ENCODE measurements at places on chromosomes 5 and 9.

GRCh38 chr5:62263401-62263800 is 42.6 kb upstream of the KIF2A start:
- no peak for DNase-seq

DNA sequence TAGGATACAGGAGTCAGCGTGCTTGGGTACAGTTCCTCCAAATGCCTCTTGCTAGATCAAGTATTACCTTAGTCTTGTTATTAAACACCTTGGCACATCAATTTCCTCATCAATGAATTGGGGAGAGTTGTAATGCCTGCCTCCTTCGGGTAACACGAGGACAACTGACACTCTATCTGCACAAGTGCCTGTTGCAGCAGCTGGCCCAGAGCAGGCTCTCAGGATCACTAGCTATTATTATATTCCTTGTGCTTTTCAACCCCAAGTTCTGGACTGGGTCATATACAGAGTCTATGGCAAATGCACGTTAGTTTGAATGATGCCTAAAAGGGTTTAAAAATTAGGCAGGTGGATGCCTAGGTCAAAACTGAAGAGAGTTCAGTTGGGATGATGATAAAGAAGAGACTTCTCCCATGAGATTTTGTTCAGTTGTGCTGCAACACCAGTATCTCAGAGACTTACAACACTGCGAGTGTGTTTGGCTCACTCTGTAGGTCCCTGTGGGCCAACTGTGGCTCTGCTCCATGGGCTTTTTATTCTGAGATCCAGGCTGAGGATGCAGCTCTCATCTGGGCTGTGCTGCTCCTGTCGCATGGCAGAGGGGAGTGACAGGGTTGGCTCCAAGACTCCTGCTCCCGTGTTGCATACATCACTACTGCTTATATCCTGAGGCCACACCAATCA is 41.1 kb upstream of the TEX48 start:
- DNase-seq: no peak

- DNase-seq: no peak
Measured at GRCh38 chr9:83372957-83373356, 165.2 kb downstream of the FRMD3 start.

- DNase-seq: no peak
Measured at GRCh38 chr5:67493676-67494075, 297.1 kb upstream of the CD180 start.

DNA sequence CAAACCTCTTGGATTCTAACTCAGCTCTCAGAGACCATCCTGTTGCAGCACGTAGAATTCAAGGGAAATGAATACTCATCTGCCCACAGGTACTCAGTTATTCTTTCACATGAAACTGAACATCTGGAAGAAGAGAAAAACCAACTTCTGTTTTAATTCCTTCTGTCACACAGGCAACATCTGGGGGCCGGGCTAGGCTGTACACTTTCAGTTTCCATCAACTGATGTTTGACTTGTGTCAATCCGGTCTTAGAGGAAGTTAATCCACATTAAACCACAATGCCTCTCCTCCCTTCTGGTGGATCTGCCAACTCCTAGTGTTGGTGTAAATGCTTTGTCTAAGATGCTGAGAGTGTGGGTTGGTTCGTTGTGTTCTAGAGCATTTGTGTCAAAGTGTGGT is 17.6 kb downstream of the DMRT3 start:
- DNase-seq: no peak

GRCh38 chr5:167822241-167822640 is 469.2 kb upstream of the WWC1 start:
- no peak for DNase-seq

GRCh38 chr5:35651002-35651756 is 33.5 kb downstream of the SPEF2 start:
- DNase-seq: peak; percentile 44

GRCh38 chr5:96742538-96742937 is 65.2 kb downstream of the ERAP1 start:
- DNase-seq: no peak

- DNase-seq: no peak
Measured at GRCh38 chr9:74645007-74645639, 148.0 kb downstream of the RORB start.

- no peak for DNase-seq
Measured at GRCh38 chr5:11030671-11031070, 269.6 kb upstream of the DAP start.

GRCh38 chr5:171162596-171162995 is 146.5 kb upstream of the TLX3 start:
- DNase-seq: no peak

DNA sequence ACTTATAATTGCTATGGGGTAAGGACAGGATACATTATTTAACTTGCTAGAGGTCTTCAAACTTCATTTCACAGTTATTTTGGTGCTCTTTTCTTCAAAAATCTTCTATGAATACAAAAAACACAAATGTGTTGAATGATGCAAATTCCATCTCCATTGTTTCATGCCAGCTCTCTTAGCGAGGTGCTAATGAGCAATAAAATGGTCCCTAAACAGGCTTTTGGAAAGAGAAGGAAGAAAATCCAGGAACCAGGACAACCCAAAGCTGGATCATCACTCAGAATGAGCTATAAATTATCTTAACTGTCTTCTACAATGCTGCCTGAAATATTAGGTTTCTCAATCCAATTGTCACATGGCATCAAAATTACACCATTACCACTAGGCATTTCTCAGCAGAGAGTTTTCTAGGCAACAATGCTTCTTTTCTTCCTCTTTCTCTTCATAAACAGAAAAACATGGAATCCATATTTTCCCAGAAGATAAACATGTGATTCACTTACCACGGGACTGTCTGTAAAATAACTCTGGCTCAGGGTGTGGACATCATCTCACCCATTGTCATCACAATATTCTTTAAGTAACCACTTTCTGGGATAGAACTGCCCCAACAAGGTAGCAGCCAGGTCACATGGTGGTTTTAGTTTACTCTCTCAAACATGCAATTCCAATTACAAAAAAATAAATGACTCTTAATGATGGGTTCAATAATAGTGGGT is 249.4 kb downstream of the NPR3 start:
- no peak for DNase-seq

DNA sequence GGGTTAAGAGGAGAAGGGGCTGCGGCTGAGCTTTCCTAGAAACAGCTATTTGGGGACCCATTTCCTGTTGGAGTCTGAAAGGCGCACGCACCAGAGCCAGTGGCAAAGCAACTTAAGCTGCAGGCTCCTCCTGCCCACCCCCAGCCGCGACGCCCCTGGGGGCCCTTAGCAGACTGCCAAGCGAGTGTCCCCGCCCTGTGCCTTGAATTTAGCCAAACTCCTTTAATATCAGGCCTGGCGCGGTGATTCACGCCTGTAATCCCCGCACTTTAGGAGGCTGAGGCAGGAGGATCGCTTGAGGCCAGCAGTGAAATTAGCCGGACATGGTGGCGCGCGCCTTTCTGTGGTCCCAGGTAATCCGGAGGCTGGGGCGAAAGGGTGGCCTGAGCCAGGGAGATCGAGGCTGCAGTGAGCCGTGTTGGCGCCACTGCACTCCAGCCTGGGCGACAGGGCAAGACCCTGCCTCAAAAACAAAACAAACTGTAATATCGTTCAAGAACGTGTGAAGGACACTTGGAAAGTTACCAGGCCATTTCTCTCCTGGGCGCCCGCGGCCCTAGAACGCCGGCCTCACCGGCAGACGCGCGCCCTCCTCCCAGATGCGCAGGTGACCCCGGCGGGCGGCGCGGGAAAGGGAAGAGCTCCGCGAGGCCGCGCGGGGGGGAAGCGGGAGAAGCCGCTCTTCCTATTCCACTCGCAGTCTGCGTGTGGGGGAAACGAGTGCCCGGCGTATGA is 1.0 kb upstream of the F2R start:
- DNase-seq: no peak

- no peak for DNase-seq
Measured at GRCh38 chr9:76692458-76693129, 71.6 kb upstream of the PCA3 start.

DNA sequence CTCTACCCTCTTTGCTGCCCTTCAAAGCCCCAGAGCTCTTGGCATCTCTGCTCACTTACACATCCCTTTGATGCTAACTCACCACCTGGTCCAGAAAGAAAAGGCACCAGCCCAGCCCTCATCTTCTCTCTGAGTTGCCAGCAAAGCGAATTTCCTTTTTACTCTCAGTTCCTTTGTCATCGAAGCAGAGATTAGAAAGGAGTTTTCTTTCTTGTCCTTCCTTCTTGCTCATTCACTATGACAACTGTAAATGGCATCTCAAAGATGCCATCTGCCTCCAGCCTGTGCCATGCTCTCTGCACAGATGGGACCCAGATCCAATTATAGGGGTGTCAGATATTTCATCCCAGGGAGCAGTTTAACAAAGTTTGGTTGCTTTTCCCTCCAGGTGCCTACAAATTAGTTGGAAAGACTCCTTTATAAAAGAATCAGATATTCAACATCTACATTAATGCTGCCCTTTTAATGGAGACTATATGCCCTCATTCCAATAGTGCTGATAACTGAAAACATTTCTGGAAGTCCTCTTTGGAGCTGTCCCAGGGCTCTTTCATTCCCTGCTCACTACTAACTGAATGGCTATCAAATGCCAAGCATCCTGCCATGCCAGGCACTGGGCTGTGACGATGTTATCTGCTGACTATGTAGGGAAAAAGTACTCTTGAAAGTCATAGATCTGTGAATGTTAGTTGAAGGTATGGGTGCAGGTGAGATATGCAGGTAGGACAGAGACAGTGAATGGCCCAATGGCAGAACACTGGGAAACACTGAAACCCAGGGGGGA is 58.9 kb downstream of the SUSD1 start:
- no peak for DNase-seq

- no peak for DNase-seq
Measured at GRCh38 chr5:68353605-68354004, 138.0 kb downstream of the PIK3R1 start.

DNA sequence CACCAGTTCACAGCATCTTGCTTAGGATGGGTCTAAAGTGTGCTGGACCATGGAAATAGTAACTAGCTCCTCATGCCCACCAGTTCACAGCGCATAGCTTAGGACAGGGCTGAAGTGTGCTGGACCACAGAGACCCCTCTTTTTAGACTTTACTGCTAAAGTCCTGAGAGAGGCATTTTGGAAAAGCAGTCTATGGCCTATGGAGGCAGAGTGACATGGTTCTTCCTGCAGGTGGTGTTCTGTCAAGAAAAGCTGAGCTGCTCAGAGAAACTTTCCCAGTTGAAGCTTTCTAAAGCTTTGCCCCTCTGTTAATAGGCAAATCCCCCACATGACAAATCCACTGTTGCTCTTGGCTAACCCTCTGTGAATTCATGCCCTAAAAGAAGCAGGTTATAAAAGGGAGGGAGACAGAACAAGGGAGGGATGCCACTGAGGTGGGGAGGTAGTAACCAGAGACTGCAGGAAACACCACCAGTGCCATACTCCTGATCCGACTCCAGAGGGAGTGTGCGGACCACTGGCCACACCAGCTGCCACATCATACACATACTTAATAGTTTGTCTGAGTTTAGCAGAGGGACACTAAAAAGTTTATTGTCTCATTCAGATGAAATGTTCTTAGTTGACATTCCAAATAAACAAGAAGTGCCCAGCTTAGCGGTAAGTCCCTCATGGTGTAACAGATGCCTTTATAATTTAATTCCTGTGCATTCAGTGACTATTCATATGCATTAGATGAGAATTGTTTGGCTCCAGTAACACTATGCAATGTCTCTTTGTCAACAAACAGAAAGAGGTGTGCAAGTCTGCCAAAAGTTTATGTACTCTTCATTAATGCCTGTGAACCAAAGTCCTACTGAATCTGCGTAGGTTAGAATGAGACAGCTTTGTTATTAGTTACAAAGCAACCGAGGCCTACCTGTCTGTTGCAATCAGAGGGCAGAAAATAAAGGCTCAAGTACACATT is 236.2 kb upstream of the NFIL3 start:
- DNase-seq: no peak

DNA sequence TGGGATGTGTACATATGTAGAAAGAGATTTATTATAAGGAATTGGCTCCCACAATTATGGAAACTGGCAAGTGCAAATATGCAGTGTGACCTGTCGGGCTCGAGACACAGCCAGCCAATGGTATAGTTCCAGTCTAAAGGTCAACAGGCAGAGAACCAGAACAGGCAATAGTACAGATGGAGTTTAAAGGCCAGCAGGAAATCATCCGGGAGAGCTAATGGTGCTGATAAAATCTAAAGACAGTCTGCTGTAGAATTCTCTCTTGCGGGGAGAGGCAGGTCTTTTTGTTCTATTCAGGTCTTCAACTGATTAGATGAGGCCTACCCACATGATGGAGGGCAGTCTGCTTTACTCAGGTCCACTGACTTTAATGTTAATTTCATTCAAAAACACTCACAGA is 21.8 kb downstream of the ANKRD31 start:
- DNase-seq: no peak

DNA sequence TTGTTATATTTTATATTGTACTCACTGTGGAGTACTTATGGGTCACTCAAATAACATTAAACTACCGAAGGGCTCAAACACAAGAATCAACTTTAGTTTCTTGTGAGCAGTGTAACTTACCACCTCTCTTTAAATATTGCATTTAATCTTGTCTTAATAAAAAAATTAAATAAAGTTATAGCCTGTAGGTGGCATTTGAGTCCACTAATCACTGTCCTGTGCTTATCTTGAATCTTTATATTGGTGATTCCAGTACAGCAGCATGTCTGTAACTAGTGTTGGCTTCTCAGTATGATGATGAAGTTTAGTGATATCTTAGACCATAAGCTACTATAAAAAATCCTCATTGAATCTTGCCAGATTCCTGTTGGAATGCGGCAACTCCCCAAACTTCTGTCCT is 313.8 kb downstream of the FAM170A start:
- no peak for DNase-seq

- no peak for DNase-seq
Measured at GRCh38 chr5:119439140-119439631, 13.1 kb upstream of the HSD17B4 start.

DNA sequence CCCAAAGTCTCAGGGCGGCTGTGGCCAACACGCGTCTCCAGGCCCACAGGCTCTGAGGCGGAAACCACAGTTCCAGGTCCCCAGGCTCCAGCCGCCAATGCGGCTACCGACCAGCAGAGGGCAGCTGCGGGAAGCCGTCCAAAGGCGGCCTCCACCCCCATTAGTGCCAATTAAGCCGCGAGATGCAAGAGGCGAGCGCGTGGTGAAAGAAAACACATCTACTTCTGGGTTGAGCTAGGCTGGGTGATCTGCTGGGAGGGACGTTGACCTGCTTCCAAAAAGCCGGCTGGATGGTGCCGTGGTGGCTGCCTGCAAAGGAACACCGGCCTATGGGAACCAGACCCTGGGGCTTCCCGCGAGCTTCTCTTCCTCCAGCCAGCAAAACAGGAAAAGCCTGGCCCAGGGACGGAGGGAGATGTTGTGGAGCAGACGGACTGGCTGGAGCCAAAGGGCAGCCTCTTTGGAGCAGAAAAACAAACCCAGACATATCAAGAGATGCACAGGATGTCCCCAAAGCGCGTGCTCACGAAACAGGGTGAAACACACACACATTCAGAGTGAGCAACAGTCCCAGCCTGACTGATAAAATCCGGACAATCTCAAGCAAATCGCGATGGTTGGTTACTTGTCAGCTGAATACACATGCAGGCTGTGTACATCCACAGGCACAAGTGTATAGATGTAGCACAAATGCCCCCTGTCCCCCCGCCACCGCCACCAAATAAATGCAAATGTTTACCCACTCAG is 187.1 kb upstream of the BRINP1 start:
- DNase-seq: peak; percentile 56

Measured in stimulated activated CD4-positive, alpha-beta T cell treated with anti-CD3 and anti-CD28 coated beads, Interleukin-4, amount 100 ng/mL, for 48 hours (primary cell).